ENCODE measurements at places on chromosomes 7 and 10. TPM values are rescaled to one million over a fixed set of nuclear protein-coding genes. Genes with fewer than 3 reads are reported as not detected.
A peak's percentile ranks its signal among the peaks of the same experiment; 100 is the strongest.

DNA sequence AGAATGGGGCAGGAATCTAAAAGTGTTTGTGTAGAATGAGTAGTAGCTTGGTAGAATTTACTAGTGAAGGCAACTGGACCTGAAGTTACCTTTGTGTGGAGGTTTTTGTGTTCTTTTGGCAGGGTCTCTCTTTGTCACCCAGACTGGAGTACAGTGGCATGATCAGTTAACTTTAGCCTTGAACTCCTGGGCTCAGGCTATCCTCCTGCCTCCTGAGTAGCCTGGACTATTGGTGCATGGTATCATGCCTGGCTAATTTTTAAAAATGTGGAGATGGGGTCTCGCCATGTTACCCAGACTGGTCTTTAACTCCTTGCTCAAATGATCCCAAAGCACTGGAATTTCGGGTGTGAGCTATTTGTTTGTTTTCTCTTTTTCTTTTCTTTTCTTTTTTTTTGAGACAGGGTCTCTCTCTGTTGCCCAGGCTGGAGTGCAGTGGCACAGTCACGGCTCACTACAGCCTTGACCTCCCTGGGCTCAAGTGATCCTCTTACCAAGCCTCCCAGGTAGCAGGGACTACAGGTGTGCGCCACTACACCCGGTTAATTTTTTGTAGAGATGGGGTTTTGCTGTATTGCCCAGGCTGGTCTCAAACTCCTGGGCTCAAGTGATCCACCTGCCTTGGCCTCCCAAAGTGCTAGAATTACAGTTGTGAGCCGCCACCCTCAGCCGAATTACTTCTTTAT, 76.7 kb downstream of the MKLN1 start:
- DNase-seq, result no peak

DNA sequence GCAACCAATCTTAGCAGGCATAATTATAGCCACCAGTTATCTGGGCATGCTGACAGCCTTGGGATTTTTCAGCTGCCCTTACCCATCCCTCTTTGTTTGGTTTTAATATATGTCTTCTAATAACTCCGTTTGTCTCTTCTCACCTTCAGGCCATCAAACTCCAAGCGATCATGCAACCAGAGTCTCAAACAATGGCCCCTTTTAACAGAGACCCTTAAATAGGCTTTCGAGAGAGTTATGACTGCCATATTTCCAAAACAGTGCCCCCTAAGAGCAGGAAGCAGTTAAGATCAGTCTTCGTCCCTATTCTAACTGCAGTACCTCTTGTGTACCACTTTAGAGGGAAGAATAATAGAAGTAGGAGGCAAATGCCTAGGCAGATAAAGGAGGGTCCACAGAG, 157.5 kb downstream of the DGKB start:
- no peak for DNase-seq

GRCh38 chr7:155919391-155920067, 107.3 kb upstream of the SHH start:
- no peak for DNase-seq

- peak; percentile 28 for DNase-seq
These were observed 11.9 kb downstream of the NRAP start for GRCh38 chr10:113651898-113652297.

PRLHR gene
- total RNA-seq, result 0.18 TPM

GRID1 gene
- 1.5 TPM for total RNA-seq

SAP25 gene
- total RNA-seq, result 1.1 TPM

ARHGAP22 gene
- total RNA-seq, result 1.1 TPM

CYP3A4 gene
- total RNA-seq, result 3.0 TPM

ARMC10 gene
- 20.0 TPM for total RNA-seq

BCCIP gene
- total RNA-seq, result 24.0 TPM

ACSL5 gene
- total RNA-seq, result 2.2 TPM

MYOZ1 gene
- not detected for total RNA-seq

FIGNL1 gene
- 1.7 TPM for total RNA-seq
